ENCODE measurements at places on chromosomes 12 and 14.

DNA sequence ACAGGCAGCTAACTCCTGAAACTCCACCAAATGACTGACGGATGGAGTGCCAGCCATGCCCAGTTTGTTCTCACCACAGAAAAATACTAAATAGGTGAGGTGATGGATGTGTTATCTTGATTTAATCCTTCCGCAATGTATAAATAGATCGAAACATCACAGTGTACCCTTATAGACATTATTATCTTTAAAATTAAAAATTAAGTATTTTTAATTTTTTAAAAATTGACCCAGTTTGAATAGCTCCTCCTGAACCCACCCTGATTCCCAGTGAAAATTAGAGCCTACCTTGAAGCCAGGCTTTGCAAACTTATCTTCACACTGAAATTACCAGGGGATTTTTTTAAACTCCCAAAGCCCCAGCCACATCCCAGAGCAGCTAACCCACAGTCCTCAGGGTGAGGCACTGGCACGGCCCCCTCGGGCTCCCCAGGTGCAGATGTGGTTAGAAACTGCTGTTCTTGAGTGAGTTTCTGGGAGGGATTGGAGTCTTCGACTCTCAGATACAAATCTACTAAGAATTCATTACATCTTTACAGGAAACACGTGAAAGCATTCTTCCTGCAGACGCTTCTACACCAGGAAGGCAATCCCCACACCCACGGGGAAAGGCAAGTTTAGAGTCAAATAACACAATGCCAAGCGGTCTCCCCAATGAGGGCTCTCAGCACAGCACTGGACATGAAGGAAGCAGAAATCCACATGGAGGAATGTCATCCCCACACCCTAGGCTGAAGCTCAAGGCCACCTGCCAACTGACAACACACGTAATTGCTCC, 126.4 kb downstream of the RIMBP2 start:
- no peak for DNase-seq

DNA sequence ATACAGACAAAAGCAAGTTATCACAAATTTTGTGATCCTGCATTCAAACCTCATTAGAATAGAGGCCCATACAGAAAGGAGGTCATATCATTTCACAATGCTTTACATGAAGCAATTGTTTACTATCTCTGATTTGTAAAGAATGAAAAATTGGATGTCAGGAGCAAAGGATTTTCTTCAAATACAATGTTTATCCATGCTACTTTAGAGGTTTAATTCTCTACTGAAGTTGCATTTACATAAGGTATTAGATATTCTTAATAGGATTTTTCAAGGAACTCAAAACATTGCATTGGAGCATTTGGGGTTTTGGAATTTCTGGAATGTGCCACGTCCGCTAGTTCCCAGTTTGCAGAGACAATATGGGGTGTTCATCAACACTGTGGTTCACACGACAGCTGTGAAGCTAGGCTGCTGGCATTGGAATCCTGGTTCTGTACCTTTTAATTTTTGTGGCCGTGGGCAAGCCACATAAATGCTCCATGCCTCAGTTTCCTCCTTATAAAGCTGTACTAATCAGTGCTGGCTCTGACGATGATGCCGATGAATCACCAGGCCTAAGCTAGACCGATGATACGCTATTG, 174.8 kb downstream of the APAF1 start:
- DNase-seq = no peak

- DNase-seq = no peak
Measured at GRCh38 chr14:51295646-51296263, 55.7 kb downstream of the TMX1 start.

GRCh38 chr12:32776258-32776657, 20.6 kb upstream of the YARS2 start:
- no peak for DNase-seq

GRCh38 chr14:57295239-57295638, 26.5 kb downstream of the AP5M1 start:
- DNase-seq = no peak

DNA sequence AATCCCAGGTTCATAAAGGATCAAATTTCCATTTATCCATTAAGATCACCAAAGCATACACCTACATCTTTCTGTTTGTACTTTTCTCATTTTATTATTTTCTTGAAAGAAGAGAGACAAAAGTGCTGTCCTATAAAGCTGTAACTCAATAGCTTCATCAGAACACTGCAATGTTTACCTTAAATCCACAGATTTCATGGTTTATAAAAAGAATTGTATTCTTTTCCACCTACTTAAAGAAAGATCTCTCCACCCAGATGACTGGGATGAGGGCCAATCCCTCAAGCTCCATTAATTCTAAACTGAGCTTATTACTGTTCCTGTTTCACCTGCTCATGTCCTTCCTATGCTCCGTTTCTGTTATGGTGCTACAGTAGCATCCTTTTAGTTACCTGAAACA, 470.6 kb downstream of the BCAT1 start:
- no peak for DNase-seq

GRCh38 chr12:59070322-59070933, 150.1 kb upstream of the LRIG3 start:
- no peak for DNase-seq

GRCh38 chr14:75835737-75836136, 146.1 kb downstream of the TGFB3 start:
- no peak for DNase-seq

- no peak for DNase-seq
Measured at GRCh38 chr14:31902002-31902401, 175.1 kb upstream of the ARHGAP5 start.

DNA sequence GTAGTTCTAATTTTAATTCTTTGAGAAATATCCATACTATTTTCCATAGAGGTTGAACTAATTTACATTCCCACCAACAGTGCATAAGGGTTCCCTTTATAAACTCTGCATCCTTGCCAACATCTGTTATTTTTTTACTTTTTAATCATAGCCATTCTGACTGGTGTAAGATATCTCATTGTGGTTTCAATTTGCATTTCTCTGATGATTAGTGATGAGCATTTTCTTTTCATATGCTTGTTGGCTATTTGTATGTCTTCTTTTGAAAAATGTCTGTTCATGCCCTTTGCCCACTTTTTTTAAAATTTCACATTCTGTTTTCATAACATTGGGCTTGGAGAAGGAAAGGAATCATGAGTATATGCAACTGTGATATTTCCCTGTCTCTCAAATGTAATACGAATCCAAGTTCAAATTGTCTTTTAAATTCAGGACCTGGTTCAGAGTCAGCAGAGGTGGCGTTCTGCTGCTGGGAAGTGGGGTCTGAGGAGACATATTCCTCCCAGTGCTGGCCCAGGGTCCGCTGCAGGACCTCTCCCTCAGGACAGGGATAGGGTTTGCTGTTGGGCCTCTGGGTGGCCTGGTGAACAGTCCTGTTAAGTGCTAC, 81.2 kb upstream of the ETV6 start:
- no peak for DNase-seq

GRCh38 chr14:30521899-30522736, 36.8 kb upstream of the G2E3 start:
- peak; percentile 8 for DNase-seq

GRCh38 chr12:112425582-112426382, 7.0 kb downstream of the PTPN11 start:
- DNase-seq = no peak

DNA sequence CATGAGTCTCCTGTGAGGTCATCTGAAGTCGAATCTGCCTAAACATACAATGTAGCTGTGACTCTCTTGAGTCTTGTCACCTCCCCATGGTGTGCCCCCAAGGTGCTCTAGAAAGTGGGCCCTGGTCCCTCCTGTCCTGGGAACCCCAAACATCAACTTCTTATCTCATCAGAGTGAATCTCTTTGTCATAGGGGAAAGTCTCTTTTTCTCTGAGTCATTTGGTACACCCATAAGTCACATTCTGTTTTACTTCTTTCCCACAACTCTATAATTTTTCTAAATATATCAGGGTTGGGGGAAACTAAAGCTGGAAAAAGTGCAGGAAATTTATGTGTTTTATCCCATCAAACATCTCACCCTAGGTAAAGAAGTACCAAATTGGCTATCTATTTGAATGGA, 12.9 kb downstream of the SDR9C7 start:
- DNase-seq = no peak

DNA sequence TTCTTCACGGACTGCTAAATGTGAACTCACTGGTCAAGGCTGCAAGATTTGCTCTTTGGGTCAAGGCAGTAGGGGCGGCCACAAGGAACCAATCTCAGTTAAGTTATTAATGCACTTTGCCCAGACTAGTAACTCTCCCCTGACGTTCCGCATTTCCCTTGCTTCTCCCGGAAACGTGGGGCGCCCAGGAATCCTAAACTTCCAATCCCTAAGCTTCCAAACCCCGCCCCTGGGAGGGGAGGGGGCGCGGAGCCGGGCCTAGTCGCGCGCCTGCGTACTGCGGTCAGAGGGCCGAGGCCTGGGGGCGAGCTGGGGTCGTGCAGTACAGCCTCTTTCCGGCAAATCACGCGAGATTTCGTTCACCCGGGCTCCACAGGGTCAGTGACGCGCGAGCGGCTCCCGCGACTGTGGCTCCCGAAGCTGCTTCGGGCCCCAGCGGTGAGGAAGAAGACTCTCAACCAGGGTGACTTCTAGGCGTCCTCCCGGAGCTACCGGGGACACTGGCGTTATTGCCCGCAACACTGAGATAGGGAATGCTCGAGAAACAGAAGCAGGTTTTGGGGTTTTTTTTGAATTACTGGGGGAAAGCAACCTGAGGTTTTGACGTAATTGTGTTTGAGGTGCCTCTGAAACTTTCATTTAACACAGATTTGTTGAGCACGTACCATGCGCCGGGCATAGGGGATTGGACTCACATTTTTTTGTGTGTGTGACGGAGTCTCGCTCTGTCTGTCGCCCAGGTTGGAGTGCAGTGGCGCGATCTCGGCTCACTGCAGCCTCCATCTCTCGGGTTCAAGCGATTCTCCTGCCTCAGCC, at the start of gene PTGR2:
PTGR2 (plus strand) TSS at position 265 of the 816 bp plus-strand sequence. CDS start 7,032 bp downstream, outside the sequence.
- peak; percentile 98 for DNase-seq

DNA sequence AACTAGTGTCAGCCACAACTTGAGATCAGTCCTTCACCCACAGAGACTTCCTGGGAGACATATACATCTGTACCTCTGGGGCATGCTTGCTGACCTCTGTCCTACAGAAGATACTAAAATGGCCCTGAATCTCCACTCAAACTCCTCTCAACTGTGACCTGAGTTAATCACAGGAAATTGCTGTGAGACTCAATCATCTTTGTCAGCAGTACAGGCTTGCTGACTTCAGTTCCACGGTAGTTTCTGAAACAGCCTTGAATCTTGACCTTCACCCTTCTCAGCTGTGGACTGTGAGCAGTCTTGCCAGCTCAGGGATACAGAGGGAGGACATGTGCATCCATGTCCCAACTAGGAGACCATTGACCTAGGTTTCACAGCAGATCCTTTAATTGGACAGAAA, 1.4 kb upstream of the KLRC1 start:
- DNase-seq = no peak

DNA sequence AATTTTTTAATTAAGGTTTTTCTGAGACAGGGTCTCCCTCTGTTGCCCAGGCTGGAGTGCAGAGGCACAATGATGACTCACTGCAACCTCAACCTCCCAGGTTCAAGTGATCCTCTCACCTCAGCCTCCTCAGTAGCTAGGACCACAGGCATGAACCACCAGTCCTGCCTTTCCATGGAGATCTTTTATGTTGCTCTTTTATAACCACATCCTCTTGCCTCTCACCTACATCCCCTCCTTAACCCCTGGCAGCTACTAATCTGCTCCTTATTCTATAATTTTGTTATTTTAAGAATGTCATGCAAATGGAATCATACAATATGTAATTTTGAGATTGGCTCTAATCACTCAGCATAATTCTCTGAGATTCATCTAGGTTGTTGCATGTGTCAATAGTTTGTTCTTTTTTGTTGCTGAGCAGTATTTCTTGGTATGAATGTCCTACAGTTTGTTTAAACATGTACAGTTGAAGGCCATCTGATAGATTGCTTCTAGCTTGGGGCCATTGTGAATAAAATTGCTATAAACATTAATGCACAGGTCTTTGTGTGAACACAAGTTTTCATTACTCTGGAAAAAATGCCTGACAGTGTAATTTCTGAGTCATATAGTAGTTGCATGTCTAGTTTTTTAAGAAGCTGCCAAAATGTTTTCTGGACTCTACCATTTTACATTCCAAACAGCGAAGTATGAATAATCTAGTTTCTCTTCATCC, 249.2 kb upstream of the AMIGO2 start:
- DNase-seq = no peak

DNA sequence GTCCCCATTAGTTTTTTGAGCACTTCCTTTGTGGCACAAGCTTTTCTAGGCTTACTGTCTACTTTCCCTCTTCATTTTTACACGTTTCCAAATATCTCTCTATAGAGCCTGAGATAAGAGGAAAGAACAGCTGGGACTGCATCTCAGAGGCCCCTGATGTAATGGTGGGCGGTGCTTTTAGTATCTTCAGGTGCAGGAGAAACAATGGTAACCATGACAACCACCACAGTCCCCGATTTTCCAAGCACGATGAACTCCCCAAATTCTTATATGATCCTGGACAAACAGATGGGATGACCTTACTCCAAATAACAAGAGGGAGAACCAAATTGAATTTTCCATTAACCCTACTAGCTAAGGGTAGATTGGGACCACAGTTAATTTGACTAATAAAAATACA, 103.3 kb downstream of the AEBP2 start:
- DNase-seq = no peak

DNA sequence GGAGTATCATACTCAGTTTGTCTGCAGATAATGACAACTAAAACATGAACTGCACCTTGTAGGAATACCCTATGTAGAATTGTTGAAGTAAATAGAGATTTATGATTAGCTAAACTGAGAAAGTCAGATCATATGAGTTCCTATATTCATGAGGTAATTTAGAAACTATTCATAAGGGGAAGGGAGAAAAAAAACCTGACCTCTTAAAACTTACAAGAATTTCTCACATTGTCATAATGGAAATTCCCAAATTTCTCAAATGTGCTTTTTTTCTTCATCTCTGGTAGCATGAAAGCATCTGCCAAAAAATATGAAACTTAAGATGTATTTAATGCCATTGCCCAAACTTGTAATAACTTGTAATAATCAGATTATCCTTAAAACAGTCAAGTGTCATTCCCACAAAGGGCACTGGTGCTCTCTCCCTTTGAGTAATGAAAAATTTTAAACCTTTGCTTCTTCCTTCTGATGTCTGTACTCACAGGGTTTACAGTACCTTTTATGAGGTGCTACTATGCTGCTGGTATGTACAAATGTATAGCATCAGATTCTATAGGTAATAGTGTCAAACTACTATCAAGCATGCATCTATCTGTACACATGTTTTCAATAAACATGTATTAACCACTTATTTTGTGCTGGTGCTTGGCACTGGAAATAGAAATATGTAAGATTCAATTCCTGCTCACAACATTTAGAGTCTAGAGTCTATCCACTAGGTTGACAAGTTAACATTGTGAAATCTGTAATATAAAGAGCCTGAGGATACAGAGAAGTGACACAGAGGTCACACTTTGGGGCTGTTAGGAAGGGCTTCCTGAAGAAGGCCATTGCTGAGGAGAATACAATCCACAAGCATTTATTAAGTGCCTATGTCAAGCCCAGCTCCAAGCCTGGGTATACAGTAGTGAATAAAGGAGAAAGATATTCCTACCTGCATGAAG, 17.4 kb upstream of the DRAM1 start:
- no peak for DNase-seq
